NCI-H1092 treated with DMSO at 0.1 percent for 48 hours (cell line): ENCODE measurements at places on chromosomes 1 and 21.

DNA sequence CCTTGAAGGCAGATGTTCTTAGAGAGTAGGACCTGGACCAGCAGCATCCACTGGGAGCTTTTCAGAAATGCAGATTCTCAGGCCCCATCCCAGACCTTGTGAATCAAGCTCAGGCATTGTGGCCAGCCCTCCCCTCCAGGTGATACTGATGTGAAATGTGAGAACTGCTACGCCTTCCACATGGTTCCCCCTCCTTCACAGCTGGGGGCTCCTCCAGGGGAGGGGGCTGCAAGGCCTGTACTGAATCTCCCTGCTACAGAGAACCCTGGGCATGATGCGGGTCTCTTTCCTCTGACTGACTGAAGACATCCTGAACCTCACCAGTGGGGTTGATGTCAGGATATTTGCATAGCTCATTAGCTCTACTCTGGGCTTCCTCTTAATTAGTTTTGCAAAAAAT is 141.8 kb upstream of the CSF3R start:
- no peak for DNase-seq

DNA sequence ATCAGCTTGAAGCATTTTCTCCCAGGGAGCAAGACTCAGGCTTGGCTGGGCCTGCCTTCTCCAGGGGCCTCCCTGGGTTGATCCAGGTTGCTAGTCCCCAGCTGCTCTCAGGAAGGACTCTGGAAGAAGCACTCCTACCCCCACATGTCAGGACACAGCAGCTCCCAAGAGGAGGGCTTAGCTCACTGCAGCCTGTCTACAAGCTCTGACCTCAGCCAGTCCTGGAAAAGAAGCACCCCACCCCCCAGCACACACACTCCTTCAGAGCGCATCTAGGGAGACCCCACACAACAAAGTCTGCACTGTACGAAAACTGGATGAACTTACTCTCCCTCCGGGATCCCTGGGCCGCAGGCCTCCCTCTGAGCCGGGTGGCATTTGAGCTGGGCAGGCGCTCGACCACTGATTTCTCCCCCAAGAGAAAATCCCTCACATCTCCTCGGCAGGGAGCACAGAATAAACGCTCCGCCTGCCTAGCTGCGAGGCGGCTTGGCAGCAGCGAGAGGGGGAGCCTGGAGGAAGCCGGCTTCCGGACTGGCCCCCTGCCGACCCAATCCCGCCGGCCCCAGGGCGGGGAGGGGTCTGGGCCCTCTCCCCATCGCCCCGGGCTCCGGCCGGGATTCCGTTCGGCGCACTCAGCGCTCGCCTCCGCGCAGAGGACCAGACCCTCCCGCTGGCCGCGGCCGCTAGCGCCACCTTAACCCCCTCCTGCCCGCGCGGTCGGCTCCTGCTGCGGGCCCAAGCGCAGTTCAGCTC is at the start of gene KCNA2:
Gene KCNA2 (minus strand): TSS at position 458 of the 756 bp plus-strand sequence. CDS start 1,576 bp downstream, outside the sequence.
- DNase-seq = peak; percentile 37

GRCh38 chr1:3329640-3330281 is 124.7 kb upstream of the ARHGEF16 start:
- DNase-seq = no peak

- no peak for DNase-seq
Observed at GRCh38 chr1:155017946-155018316, 15.3 kb downstream of the ZBTB7B start.

DNA sequence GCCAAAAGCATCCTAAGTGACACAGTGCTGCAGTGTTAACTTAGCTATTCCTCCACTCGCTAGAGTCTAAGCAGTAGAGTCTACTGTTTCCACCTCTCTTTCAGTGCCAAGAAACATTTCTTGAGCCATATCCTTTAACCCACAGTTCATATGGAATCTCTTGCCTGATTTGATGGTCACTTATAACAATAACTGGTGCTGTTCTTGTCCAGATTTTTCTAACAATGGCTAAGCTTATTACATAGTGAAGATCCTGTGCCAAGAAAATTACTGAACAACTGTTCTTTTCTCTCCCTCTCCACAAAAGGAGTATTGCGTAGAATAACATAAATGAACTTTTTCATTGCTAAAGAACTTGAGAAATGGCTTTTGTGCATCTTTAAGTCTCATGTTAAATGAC is 121.3 kb downstream of the CDC7 start:
- DNase-seq = no peak

- peak; percentile 95 for DNase-seq
Observed at GRCh38 chr1:237701534-237701933, 189.2 kb downstream of the ZP4 start.
